ENCODE measurements at places on chromosomes 6 and 20.

- H3K4me3 ChIP-seq, result no peak overlapping the region
- H3K36me3 ChIP-seq, result no peaks in the 10 kb centered on the region
- H3K27me3 ChIP-seq, result peaks cover 11% of the 10 kb centered on the region
- no peaks in the 10 kb centered on the region for H3K4me1 ChIP-seq
- H3K27ac ChIP-seq, result no peak overlapping the region
Observed at GRCh38 chr20:59515013-59515905, 89.1 kb upstream of the PHACTR3 start.

DNA sequence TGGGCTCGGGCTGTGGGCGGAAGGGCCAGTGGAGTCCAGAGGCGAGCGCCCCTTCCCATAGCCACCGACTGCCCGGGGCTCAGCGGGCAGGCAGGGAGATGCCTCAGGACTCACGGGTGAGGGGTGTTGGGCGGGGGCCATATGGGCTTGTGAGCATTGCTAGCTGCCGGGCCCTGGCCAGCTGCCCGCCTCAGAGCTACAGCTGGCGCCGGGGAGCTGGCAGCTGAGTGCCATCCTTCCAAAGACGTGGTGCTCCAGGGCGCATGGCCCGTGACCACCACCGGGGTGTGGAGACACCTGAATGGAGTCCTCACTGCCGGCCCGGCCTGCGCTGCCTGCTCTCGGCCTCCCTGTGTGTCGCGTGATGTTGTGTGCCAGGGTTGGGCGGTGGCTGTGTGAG lies 10.6 kb upstream of the RBBP8NL start:
- H3K27me3 ChIP-seq, result peaks cover 15% of the 10 kb centered on the region
- H3K4me3 ChIP-seq, result no peak overlapping the region
- DNase-seq, result no peak
- H3K36me3 ChIP-seq, result no peaks in the 10 kb centered on the region
- no peaks in the 10 kb centered on the region for H3K4me1 ChIP-seq
- H3K27ac ChIP-seq, result no peak overlapping the region

- H3K27me3 ChIP-seq, result no peaks in the 10 kb centered on the region
- H3K4me1 ChIP-seq, result no peaks in the 10 kb centered on the region
- DNase-seq, result no peak
- no peaks in the 10 kb centered on the region for H3K36me3 ChIP-seq
Observed at GRCh38 chr6:11416936-11417576, 120.5 kb upstream of the TMEM170B start.

DNA sequence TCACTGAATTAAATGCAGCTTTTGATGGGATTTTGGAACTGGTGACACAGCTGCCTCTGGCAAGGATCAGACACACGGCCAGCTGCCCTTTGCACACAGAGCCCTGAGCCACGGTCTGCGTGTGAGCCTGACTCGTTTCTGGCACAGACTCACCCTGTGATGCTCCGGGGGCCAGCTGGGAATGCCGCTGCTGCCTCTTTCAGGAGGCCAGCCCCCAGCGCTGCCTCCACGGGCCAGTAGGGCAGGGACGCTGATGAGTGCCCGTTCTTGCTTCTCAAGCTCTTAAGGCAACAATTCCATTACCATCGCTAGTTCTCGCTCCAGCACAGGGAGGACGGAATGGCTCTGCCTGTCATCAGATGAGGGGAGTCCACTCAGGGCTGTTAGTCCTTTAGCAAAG lies 61.6 kb downstream of the IRF4 start:
- no peak for DNase-seq
- no peak overlapping the region for H3K4me3 ChIP-seq
- H3K27me3 ChIP-seq, result peaks cover 3% of the 10 kb centered on the region
- H3K27ac ChIP-seq, result no peak overlapping the region

DNA sequence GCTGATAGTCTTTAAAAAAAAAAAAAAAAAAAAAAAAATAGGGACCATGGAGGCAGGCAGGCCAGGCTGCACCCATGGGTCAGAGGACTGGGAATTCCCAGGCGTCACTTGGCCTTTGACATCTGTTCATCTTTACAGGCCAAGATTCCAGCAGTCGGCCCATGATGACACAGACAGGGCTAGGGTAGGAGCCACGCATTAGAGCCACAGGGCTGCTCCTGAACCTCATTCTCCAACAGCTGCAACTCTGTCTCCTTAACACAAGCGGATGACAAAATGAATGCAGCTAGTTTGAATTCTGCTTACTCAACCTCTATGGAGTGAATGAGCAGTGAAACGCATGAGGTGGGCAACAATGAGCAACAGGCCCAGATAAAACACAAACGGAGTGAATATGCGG lies 126.4 kb downstream of the LY86 start:
- no peaks in the 10 kb centered on the region for H3K36me3 ChIP-seq
- H3K4me3 ChIP-seq, result no peak overlapping the region
- peak overlapping the region; percentile 91 for H3K27ac ChIP-seq
- H3K4me1 ChIP-seq, result peaks cover 77% of the 10 kb centered on the region
- no peaks in the 10 kb centered on the region for H3K27me3 ChIP-seq

Measured in DND-41 (cell line).